ENCODE measurements at places on chromosomes 2 and 18.

DNA sequence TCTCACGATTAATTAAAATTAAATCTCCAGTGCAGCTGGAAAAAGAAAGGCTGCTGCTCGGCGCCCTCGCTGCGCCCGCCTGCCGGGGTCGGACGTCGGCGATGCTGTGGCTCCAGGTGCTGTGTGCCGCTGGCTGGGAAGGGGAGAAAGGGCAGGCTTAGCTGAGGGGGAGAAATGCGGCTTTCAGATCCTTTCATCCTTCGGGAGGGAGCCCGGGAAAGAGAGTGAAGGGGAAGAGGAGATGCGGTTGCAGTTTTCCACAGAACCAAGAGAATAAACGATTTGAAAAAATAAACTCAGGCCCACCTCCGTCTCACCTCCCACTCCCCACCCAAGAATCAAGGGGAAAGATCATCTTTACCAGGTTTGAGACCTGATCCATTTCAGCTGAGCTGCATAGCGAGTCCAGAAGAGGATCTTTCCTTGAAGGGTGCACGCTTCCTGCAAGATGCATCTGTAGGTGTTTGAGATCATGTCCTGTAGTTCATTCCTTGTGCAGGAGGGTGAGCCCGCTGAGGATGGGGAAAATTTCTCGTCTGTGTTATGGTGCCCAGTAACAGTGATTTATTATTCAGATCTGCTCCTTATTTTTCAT lies 495 bp downstream of the TMEM169 start:
- no peak for DNase-seq

DNA sequence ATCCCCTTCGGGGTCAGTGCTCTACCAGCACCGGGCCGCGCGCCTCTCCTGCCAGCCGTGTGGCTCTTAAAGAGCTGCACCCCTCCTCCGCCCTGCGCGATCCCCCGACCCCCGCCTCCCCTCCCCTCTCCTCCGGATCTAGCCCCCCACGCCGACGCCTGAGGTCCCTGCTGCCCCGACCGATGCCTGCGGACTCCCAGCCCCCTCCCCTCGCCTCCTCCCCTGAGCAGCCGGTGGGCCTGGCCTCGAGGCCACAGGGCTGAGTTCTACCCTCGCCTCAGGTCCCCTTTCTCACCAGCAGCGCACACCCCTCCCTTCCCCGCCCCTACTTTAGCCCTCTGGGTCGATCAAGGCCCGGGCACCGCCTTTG lies 5.8 kb upstream of the SIX3 start:
- DNase-seq, result no peak

GRCh38 chr18:25042641-25043051 lies 309.3 kb downstream of the ZNF521 start:
- no peak for DNase-seq

DNA sequence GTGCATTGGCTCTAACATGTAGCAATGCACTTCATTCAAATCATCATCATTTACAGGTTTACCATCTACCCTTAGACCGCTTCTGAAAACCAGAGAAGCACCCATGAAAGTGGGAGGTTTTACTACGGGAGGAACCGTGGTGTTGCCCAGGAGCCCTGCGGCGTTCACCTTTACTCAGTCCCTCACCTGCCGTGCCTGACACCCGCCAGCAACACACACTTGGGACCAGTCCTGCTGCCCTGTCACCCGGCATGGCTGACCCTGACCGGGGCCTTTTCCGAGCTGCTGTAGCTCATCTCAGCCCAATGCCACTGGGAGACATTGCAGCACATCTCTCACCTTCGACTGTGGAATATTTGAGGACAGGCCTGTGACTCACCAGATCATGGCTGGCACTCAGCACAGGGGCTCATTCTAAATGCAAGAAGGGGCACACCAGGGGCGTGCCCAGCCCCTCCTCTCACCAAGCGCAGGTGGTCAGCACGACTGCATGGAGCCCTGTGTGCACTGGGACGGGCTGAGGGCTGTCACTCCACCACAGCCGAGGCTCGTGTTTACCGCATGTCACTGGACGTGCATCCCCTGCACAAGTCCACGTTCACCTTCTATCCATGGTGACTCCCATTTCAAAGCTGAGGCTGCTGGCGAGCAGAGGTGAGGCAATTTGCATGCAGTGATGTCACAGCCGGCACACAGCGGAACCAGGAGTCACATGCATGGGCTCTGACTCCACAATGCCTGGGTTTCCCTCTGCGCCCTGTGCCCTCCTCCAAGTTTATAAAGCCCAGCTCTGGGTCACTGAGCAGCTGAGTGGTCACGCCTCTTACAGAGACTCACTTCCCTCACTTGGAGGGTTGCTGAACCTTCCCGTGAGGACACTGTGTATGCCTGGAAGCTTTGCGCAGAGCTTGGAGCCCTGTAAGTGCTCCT lies 76.7 kb upstream of the SNTG2 start:
- no peak for DNase-seq

DNA sequence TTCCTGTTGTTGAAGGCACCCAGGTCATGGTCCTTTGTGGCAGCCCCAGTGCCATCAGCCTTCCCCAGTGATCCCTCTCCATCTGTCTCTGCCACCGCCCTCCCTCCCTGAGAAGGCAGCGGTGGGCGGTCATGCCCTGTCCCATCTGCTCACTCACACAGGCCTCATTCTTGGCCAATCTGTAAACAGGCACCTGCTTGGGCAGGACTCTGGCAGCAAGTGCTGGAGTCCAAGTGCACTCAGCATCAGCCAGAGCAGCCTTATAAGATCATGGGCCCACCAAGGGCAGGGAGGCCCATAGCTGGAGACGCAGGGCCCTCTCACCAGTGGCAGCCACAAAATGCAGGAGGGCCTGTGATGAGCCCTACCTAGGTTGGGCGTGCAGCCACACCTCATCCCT lies 140.9 kb downstream of the TWIST2 start:
- DNase-seq, result no peak

DNA sequence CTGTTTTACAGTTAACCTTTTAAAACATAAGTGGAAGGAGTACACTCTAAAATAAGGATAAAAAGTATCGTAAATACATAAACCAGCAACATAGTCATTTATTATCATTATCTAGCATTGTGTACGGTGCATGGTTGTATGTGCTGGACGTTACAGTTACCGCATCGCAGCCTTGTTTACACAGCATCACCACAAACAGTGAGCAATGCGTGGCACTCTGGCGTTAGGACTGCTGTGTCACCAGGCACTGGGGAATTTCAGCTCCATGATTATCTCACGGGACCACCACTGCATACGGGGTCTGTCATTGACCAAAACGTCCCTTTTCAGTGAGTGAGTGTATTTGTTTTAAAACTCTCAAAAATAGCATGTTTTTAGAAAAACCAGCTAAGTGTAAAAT lies 103.0 kb upstream of the SNTG2 start:
- no peak for DNase-seq

DNA sequence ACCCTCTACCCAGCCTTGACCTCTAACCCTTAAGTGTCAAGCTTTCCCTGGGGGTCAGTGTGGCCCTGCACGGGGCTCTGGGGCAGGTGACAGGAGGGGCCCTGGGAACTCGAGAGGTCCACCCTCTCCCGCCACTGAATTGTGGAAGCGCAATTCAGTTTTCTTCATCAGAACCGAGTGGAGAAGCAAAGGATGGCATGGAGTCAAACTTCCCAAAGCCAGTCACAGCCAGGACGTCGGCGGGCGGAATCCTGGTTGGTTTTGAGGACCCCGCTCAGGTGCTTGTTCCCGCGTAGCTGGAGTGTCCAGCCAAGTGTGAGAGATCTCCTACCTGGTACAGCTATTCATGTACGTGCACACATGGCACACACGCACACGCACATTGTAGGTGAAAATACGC lies 62.0 kb downstream of the MBP start:
- DNase-seq, result no peak

- no peak for DNase-seq
Observed at GRCh38 chr18:29248805-29249204, 1071.9 kb upstream of the CDH2 start.

DNA sequence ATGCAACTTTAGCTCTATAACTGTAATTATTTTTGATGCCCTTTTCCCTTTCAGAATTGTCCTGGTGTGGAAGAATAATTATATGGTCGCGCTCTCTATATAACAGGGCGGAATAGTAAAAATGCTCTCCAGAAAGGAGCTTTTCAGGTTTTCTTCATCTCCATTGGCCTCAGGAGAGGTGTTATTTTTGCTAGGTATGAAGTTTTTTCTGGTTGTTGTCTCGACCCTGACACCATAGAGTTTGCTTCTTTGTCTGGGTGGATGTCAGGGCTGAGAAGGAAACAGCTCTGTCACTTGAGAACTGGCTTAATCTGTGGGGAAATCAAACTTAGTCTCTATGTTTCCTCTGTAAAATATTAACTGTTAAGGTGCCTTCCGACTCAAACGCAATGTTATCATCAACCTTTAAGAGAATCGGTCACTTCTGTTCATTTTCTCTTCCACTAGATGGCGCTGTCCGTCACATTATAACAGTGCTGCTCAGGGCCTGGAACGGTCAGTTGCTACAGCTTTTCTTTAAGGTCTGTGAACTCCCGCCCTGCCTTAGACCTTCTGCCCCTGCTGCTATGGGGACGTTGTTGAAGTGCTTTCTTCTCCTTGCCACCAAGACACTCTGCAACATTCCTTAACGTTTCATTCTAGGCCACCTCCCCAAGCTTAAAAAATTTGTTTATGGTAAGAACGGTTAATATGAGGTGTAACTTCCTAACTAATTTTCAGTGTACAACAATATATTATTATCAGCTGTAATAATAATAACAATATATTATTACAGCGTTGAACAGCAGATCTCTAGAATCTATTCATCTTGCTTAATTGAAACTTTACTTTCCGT lies 23.8 kb upstream of the SERPINB12 start:
- DNase-seq, result peak; percentile 49

- no peak for DNase-seq
Observed at GRCh38 chr2:96531366-96531765, 5.2 kb upstream of the ARID5A start.

DNA sequence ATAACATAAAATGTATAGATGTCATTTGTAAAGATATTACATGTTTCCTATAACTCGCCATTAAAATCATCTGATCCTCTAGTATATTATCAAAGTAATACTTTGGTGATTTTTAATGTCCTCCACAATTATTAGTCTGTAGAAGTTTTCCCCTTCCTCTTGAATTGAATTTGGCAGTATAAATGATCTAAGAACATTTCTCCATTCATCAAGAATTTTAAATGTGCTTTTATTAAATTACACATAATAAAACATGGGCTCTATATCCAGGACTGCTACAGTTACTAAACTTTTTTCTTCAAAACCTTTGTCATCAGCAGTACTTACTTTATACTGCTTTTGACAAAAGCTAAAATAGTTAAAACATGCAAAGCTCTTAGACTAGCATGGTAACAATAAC lies 315.4 kb upstream of the ZC3H15 start:
- DNase-seq, result no peak

- DNase-seq, result no peak
Observed at GRCh38 chr2:169438466-169439072, 40.7 kb upstream of the BBS5 start.

- no peak for DNase-seq
Observed at GRCh38 chr18:43161528-43161927, 46.0 kb upstream of the RIT2 start.

DNA sequence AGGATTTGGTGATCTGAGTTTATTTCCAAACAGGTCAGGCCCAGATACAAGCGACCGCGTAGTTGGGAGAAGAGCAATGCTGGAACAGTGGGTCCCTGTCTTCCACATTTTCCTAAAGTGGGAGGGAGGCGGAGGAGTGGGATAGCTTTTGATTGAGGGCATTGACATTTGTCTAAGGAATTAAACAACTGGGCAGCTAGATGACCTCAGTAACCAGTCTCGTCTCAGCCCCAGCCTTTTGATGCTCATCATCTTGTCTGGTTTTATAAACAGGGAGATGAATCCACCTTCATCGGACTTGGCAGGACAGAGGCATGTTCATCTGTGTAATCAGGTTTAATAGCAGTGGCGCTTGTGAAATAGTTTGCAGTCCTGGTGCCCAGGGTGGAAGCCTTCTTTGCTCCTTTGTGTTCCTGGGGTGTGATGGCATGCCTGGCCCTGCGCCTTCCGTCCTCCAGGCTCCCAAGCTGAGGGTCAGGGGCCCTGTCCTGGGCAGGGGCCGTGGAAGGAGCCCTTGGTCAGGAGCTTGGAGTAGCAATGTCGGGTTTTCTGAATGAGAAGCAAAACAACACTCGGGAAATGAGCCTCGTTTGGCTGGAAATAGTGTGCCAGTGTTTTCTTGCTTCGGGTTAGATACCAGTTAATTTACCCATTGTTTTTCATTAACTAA lies 193.8 kb downstream of the FAM210A start:
- no peak for DNase-seq

GRCh38 chr2:32852856-32853255 lies 93.9 kb upstream of the LTBP1 start:
- no peak for DNase-seq

DNA sequence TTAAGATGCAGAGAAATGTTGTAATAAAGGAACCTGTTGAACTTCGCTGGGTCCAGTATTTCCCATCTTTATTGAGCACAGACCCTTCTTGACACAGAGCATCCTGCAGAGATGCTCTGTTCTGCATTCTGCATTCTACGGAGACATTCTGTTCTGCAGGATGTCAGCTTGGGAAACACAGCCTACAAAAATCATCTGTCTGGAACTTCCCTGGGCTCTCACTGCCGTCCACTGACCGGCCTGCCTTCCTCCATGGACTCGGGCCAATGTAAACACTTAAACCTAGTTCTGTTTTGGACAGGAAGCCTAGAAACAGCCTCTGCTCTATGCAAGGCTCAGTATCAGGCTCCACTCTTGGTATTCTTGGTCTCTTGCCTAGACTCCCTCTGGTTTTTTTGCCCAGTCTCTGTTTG lies 90.0 kb upstream of the PPP1CB start:
- DNase-seq, result peak; percentile 54

DNA sequence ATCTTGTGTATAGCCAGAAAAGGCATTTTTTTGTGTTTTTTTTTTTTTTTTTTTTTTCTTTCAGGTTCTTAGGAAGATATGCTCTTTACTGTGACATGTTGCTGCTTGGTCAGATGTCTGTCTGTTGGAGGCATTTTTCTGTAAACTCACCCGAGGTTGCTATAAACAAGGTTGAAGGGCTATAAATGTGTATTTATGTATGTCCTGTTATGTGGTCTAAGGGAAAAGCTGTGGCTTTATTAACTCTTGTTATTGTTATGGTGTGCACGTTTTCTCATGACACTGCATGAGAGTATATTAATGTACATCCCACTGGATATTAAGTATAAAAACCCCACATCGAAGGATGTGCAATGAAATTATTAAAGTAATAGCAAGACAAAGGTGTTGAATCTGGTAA lies 102.0 kb downstream of the ZNF532 start:
- DNase-seq, result no peak

DNA sequence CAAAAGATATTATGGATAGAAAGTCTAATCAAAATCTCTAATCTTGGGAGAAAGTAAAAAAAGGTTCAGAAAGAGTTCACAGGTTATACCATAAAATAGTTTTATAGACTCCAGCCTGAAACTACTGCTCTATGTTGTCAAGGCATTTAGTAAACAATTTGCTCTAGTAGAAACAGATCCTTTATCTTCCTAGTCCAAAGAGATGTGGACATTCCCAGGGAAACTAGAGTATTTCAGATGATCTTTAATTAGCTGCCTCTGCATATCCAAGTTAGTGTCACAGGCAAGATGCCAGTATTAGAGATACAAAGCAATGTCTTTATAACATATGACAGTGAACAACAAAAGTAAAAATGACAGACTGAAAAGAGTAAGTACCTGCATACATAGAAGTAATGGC lies 708.6 kb downstream of the CCDC85A start:
- no peak for DNase-seq

GRCh38 chr2:9287400-9288045 lies 80.9 kb downstream of the ASAP2 start:
- no peak for DNase-seq
